Inflammatory macrophage treated with lipopolysaccharide for 1 hour (primary cell): ENCODE measurements at places on chromosomes 16 and 17.

- peak; percentile 93 for DNase-seq
These were observed at the start of gene KCTD13 for GRCh38 chr16:29925781-29926710. TSS of gene KCTD13 (minus strand) at chr16:29926226. CDS start at chr16:29926033, 193 bp downstream.

GRCh38 chr16:10964039-10964890 is 19.9 kb downstream of the CLEC16A start:
- DNase-seq, result peak; percentile 93

DNA sequence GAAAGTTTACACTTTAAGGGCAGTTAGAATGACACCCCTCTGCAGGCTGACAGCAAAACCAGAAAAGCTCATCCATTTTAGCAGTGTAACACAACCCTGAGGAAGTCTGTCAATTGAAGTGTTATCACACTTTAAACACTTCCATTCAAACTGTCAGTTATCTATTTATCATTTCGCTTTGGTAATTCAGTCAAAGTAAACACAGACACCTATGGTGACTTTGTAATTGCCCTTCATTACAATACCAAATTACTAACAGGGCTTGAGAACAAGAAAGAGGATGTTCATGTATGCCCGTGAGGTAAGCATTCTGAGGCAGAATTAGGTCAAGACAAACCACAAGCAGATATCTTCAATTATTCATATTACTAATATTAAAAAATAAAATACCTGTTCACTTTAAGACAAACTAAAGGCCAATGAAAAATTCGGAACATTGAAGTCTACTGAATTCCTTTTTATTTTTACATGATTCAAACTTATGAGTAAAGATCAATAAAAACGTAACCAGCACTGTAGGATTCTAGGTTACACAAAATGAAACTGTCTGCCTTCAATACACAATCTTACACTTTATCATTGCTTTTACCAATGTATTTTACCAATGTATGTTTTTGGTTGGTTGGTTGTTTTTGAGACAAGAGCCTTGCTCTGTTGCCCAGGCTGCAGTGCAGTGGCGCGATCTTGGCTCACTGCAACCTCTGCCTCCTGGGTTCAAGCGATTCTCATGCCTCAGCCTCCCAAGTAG is 57.1 kb downstream of the BRIP1 start:
- DNase-seq, result no peak

DNA sequence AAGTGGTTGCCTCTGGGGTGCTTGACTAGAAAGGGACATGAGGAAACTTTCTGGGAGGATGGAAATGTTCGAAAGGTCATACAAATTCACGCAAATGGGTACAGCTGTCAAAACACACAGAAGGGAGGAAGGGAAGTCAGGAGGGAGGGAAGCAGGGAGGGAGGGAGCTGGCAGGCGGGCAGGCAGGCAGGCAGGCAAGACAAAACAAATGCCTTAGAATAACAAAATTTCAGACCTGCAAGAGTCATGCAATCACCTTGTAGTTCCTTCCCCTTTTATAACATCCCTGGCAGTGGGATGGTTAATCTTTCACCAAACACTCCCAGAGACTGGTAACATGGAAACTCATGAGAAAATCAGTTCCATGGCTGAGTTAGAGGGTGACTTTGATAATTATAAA is 189.2 kb downstream of the STX8 start:
- DNase-seq, result no peak

GRCh38 chr16:31136287-31136662 is 748 bp upstream of the PRSS8 start:
- no peak for DNase-seq

GRCh38 chr17:75576661-75577060 is 10.9 kb upstream of the MYO15B start:
- DNase-seq, result no peak

DNA sequence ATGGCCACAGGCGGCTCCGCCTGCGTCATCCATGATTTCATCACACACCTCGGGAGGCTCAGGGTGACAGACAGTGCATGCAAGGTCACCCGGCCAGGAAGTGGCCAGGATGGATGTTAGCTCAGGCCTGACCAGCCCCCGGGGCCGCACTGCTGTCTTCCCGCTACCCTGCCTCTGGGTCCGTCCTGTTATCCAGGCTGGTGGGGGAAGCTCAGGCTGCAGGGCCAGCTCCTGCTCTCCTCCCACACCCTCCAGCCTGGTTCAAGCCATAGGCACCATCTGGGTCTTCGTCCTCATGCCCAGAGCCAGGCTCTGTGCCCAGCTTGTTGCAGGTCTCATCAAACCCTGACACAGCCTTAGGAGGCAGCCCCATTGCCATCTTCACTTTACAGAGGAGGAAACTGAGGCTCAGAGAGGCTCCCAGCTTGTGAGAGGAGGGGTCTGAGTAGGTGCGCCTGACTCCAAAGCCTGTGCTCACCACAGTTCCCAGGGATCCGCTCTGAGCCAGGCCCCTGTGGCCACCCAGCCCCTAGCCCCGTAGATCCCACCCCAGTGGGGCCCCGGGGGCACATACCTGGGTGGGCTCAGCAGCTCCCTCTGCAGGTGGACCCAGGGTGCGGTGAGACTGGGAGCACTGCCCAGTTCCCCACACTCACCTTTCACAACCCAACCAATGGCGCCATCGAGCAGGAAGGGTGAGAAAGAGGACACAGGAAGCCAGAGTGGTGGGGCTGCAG is 412 bp upstream of the ADGRG3 start:
- peak; percentile 93 for DNase-seq

DNA sequence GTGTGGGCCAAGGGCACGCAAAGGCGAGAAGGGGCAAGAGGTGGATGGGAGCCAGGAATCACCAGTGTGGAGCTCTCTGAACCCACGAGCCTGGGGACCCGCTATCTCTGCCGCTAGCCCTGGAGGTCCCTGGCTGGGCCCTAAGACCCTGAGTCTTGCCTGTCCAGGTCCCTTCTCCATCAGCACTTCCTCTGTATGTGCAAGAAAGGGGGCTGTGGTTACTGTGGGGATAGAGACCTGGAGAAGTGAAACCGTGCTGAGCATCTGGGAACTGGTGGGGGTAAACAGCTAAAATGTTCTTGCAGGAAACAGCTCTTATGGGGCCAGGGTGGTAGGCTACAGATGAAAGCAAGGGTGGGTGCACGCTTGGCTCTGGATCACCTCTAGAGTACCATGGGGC is 3.1 kb downstream of the SPNS3 start:
- DNase-seq, result no peak

GRCh38 chr16:31079342-31079944 is 5.2 kb downstream of the ZNF646 start:
- peak; percentile 34 for DNase-seq

DNA sequence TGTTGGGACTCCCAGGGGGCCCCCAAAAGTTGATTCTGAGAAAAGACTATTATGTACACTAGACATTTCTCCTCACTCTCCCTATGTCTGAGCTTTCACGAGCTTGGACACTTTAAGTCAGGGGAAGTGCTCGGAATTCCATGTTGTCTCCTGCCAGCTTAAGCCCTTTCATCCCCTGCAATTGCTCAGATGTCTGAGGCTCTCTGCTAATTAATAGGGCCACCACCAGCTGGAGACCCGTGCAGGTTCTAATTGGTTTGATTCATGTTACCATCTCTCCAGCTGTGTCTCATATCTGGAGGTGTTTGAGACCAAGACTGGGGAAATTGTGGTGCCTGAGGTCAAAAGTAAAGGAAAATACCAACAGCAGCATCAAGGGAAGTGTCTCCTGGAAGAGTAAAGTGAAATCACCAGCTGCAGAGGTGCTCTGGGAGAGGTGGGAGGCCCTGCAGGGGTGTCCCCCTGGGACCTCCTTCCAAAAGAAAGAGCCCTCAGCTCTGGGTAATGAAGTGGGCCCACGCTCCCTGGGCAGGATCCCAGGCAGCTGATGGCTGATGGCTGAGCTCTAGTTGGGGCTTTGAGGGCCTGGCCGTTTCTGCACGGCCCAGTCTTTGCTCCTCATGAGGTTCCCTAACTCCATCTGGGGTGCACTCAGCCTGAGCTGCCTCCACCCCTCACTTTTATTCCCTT is 5.8 kb upstream of the UTS2R start:
- no peak for DNase-seq

DNA sequence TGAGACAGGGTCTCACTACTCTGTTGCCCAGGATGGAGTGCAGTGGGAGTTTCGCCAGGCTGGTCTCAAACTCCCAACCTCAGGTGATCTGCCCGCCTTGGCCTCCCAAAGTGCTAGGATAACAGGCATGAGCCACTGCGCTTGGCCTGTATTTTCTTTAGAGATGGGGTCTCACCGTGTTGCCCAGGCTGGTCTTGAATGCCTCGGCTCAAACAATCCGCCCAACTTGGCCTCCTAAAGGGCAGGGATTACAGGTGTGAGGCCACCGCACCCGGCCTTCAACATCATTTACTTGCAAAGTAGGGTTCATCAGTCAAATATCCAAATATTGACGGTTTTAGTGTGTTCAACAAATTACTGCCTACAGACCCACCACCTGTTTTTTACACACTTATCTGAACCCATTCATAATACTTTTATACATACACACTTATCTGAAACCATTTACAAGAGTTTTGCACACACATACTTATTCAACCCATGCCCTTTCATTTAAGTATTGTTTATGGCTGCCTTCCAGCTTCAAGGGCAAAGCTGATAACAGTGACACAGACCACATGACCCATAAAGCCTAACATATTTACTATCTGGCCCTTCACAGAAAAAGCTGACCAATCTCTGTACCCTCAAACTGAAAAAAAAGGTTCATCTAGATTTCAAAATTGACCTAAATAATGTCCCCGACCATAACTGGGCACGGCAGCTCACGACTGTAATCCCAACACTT is 11.9 kb downstream of the TMEM170A start:
- no peak for DNase-seq

GRCh38 chr17:27577121-27577761 is 53.7 kb upstream of the LGALS9 start:
- no peak for DNase-seq

DNA sequence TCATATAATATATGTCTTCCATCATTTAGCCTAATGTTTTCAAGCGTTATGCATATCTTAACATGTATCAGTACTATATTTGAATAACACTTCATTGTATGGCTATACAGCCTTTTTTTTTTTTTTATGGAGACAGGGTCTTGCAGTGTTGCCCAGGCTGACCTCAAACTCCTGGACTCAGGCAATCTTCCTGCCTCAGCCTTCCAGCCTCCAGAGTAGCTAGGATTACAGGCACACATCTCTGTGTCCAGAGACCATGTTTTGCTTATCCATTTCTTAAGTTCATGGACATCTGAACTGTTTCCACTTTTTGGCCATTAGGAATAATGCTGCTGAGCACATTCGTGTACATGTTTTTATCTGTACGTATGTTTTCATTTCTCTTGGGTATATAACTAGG is 7.8 kb downstream of the BPTF start:
- DNase-seq, result no peak

DNA sequence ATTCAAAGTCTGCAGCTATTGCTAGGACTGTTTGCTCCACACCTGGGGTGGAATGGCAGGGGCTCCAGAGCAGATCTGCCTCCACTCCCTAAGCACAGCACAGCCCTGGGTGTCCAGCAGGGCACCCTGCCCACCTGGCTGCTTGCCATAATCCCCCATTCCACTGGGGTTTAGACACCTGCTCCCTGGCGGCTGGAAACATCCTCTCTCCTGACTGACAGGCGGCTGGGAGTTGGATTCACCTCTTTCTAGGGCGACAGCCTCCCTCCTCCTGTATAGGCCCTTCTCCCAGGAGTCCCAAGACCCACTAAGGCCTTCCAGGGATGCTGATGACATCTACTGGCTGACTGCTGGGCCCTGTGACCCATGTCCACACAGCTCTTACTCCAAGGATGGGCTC is 18.0 kb downstream of the HDAC5 start:
- no peak for DNase-seq

- no peak for DNase-seq
These were observed 43.4 kb downstream of the CMTM3 start for GRCh38 chr16:66647866-66648265.
